ENCODE measurements at places on chromosomes 5 and 9. TPM values are rescaled to one million over a fixed set of nuclear protein-coding genes. Genes with fewer than 3 reads are reported as not detected.

DNA sequence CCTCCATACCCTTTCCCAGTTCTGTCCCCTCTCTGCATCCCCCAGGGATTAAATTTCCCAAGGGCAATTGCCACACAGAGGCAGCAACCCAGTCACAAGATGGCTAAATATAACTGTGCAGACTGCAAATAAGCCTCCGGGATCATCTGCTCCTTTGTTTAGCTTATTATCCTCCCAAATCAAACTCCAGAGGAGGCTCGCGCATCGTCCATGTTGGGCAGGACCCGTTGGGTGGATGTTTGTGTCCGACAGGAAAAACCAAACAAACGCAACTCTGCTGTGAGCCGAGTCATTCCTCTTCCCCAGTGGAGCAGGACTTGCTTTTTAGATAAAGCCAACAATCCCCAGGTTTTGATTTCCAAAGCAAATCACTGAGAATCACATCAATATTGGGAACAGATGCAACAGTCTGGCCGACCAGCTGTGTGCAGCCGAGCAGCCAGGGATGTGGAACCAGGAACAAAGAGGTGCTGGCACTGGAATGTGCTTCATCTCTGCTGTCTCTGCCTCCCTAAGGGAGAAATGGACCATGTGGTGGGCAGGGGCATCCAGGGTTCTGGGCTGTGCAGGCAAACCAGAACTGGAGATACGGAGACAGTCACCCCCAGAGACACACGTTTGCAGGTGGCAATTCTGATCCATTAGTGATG, 89.8 kb downstream of the PTTG1 start:
- peaks cover 21% of the 10 kb centered on the region for H3K4me1 ChIP-seq
- H3K36me3 ChIP-seq: no peaks in the 10 kb centered on the region
- H3K27ac ChIP-seq: no peak overlapping the region
- no peaks in the 10 kb centered on the region for H3K27me3 ChIP-seq
- DNase-seq: no peak

DNA sequence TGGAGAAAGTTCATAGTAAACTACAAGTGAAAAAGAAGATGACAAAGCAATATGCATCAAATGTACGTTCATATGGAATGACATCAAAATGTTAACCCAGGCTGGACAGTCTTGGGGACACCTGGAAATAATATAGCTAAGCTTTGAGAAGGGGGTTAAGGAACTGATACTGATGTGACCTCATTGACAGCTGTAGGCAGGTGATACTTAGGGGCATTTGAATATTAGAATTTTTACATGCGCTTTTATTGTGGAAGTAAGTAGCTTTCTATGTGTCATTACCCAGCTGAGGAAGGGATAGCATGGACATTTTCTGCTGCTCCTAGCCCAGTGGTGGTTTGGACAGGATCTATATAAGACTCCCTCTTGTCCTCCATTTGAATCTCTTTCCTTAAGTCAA, 299.7 kb downstream of the CWC27 start:
- H3K4me3 ChIP-seq: no peak overlapping the region
- DNase-seq: no peak
- H3K36me3 ChIP-seq: no peaks in the 10 kb centered on the region
- H3K27me3 ChIP-seq: no peaks in the 10 kb centered on the region
- H3K27ac ChIP-seq: no peak overlapping the region
- H3K4me1 ChIP-seq: no peaks in the 10 kb centered on the region

DNA sequence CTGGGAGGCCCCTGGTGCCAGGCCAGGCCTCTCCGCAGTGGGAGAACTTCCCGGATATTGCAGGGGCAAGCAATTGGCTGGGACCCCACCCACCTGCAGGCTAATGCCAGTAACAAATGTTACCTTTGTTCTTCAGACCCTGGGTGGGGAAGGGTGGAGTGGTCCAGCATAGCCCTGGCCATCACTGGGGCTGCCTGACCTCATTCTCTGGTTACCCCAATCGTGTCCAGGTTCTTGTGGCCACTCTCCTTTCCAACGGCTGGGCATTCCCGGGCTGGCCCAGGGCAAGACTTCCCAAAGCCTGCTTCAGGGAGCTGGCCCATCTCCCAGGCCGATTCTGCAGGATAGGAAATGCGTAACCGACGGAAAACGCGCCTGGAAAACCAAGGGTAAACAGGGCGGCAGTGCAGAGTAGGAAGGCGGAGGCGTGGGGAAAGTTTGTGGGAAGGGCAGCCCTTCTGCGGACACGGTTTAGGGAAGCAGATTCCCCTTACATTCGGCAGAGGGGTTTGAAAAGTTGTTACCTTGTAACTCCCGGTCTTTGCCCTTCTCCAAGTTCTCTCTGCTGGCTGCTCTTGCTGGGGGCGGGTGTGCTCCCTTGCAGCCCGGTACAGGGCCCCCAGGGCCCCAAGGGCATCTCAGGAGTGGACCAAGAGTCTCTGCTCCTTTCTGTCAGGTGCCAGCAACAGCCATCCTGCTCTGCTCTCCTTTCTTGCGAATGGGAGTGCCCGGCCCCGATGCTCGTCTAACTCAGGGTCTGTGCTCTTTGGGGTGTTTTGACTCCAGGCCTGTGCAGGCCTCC, 3.5 kb downstream of the NRARP start:
- H3K27me3 ChIP-seq: peaks cover 65% of the 10 kb centered on the region
- peaks cover 34% of the 10 kb centered on the region for H3K4me1 ChIP-seq
- no peak for DNase-seq
- H3K27ac ChIP-seq: no peak overlapping the region

DNA sequence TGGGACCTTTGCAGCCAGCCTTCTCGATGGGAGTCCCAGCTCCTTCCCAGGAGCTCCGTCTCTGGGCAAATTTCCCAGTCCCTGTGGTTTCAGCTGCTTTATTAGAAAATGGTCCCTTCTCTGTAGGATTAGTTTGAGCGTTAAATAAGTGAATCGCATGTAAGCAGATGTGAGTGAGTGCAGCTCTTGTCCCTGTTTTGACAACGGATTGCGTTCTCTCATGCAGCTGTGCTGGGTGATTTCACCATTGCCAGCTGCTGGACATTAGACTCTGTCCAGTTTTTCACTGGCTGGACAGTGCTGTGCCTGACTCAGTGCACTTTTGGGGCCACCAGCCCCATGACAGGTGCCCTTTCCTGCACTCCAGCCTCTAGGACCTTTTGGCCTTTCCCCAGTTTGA, 11.6 kb upstream of the CEL start:
- no peak overlapping the region for H3K27ac ChIP-seq
- no peak for DNase-seq
- H3K36me3 ChIP-seq: peaks cover 82% of the 10 kb centered on the region
- no peak overlapping the region for H3K4me3 ChIP-seq
- no peaks in the 10 kb centered on the region for H3K27me3 ChIP-seq

DNA sequence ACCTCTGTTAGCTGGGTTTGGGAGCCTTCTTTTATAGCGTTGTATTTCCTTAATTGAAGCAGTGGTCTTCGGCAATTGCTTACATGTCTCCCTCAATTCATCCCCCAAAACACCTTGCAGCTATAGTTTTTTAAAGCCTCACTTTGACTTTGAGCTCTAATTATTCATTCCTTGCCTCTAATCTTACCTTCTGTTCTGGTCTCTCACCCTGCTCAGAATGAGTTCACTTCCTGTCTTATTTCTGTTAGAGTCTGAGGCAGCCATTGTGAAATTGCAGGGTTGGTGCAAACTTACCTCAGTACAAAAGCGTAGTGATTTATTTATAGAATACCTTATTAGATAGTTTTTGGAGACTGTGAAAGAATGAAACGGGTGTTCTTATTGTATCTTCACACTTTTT, 35.0 kb downstream of the AOPEP start:
- no peaks in the 10 kb centered on the region for H3K27me3 ChIP-seq
- DNase-seq: no peak

GRCh38 chr9:36451949-36452348, 51.9 kb upstream of the RNF38 start:
- H3K36me3 ChIP-seq: peaks cover 3% of the 10 kb centered on the region
- no peak overlapping the region for H3K4me3 ChIP-seq
- H3K27me3 ChIP-seq: no peaks in the 10 kb centered on the region
- no peak for DNase-seq
- no peak overlapping the region for H3K27ac ChIP-seq

The IL5 gene
- total RNA-seq: not detected

The SGCD gene
- total RNA-seq: not detected
